8988T (cell line): ENCODE measurements at places on chromosomes 6 and 20.

GRCh38 chr20:59598625-59599310, 5.6 kb upstream of the PHACTR3 start:
- peak; percentile 88 for DNase-seq

DNA sequence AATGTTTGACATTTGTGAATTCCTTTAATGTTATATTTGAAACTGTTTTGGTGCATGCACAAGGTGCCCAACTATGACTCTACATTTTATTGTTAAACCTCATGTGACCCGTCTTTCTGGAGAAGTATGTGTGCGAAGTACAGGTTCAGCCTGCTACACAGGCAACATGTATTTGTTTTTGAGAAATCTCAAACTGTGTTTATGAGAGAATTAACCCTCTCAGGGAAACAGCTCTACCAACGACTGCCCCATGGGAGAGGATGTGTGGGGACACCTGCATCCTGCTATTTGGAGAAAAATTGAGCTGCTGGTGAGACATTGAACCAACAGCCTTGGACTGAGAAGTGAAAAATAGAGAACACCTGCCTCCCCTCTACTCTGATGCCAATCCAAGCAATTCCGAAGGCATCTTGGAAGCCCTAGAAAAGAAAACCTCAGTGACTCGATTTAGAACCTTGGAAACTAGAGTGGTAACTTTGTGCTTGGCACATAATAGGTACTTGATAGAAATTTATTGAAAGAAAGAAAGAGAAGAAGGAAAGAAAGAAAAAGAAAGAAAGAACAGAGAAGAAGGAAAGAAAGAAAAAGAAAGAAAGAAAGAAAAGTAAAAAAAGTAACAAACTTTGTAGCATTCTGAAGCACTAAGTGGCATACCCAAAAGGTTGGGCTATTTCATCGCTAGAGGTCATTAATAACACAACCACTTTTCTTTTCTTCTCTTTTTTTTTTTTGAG, 2.9 kb upstream of the AKAP12 start:
- DNase-seq: no peak

GRCh38 chr20:18567739-18568091, 483 bp downstream of the SMIM26 start:
- DNase-seq: no peak

DNA sequence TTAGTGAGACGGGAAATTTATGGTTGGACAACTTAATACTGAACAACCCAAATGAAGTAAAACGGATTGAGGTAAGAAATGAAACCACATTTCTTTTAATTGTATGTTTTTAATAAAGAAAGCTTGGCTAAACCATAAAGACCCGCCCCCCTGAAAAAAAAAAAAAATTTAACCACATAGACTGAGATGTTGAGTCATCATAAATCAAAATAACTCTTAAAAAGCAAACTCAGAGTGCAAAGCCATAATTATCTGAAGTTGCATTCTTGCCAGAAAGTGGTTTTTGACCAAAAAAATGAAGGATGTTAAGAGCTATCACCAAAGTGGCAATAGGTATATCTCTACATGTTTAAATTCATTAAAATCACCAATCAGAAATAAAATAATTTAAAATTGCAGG, 101.8 kb upstream of the COL21A1 start:
- no peak for DNase-seq

DNA sequence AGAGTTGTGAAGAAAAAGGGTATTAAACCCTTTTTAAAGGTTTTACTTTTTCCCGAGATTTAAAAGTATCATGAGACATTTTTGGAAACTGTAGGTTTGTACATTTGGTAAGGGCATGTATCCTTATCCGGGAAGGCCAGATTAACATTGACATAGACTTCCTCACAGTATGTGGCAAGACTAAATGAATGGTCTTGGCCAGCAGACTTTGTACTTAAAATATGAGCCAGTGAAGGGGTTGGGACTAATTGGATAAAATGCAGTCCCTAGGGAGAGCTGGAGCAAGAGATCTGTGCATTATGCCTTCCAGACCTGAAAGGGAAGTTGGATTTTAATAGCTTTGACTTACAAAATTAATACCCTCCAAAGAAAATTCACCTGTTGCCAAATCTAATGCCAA, 60.4 kb upstream of the CCN2 start:
- no peak for DNase-seq

- no peak for DNase-seq
Measured at GRCh38 chr6:33716379-33716778, 4.9 kb upstream of the UQCC2 start.

DNA sequence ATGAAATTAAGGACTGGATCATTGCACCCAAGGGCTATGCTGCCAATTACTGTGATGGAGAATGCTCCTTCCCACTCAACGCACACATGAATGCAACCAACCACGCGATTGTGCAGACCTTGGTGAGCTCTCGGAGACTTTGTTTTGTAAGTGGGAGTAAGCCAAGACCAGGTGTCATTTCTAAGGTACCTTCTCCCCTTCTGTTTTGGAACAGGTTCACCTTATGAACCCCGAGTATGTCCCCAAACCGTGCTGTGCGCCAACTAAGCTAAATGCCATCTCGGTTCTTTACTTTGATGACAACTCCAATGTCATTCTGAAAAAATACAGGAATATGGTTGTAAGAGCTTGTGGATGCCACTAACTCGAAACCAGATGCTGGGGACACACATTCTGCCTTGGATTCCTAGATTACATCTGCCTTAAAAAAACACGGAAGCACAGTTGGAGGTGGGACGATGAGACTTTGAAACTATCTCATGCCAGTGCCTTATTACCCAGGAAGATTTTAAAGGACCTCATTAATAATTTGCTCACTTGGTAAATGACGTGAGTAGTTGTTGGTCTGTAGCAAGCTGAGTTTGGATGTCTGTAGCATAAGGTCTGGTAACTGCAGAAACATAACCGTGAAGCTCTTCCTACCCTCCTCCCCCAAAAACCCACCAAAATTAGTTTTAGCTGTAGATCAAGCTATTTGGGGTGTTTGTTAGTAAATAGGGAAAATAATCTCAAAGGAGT, 30.4 kb downstream of the TXNDC5 start:
- no peak for DNase-seq

DNA sequence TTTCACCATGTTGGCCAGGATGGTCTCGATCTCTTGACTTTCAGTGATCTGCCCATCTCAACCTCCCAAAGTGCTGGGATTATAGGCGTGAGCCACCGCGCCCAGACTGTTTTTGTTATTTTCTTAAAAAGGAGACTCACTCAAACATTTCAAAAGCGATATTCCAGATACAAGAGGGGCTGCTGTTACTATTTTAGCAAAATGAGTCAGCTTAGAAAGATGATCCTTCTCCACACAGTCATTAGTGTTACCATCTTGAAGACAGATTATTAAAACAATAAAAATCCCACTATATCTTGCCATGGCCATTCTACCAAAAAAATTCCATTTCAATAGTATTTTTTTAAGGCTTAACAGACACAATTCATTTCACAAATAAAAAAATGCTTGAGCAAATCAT, 102.8 kb downstream of the PREP start:
- no peak for DNase-seq

DNA sequence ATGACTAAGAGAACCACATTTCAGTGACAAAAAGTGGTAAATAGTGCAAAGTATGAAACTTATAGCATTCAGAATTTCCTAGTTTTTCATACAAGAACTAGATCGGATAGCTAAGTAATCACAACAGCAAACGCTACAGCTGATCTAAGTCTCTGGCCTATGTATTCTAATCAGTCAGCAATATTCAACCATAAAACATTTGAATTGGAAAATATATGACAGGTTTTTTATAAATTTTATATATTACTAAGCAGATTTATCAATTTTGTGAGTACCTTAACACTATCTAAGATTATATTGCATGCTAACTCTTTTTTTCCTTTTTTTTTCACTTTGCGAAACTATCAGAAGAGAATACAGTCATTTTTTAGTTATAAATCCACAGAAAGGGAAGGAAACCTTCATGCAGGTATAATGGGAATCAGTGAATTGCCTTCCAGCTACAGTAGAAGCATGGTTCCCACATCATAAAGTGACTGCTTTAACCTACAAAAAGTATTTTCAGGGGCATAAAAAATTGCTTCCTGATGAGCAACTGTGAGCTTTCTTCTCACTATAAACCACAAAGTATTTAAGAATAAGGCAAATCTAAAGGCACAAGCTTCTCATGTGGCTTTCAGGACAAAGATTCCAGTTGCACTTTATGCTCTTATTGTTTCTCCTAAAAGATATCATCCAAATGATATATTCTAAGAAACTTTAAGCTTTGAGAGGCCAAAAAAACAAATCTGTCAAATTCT, 74.0 kb upstream of the GJE1 start:
- no peak for DNase-seq

DNA sequence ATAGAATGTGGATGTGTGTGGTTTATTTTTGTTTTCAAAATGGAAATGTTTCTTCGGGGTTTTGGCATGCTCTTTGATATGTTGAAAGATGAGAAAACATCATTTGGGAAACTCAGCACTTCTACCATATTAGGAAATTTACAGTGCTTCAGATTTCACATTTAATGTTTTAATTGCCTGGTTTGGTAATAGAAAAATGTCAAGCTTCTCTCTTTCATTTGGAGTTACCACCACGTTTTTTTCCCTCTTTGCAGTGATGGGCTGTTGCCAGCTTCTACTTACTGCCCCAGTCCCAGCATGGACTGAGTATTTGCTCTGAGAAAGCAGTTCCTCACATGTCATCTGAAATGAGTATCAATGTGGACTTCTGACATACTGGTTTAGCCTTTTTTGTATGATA, 267.7 kb downstream of the PRL start:
- DNase-seq: no peak

- no peak for DNase-seq
Measured at GRCh38 chr20:61371501-61372136, 119.6 kb downstream of the CDH4 start.

DNA sequence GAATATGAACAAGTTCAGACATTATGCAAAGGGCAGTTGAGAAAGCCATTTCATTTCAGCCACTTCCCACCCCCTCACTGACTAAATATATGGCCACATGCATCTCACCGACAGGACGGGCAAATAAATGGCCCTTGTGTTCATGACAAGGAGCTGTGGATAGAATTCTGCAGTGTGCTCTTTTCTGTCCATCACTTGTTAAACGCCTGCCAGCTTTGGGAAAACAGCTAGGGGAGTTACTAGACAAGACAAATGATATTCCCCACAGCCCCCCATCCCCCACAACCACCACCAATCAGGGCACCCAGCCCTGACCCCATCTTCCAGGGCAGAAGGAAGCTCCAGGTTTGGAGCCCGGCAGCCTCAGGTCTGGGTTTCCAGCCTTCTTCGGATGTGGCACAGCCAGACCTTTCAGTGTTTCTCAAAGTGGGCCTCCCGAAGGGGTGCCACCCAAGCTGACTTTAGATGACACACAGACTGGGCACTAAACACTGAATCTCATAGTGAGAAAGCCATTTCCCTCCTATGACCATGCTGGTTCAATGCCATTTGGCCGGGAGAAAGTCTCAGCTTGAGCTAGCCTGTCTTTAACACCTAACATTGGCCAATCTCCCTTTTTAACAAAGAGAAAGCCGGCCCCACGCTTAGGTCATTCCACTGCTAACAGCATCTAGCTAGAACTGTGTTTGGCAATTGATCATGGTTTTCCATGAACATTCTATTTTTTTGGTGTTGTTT, 4.0 kb upstream of the RIPOR3 start:
- DNase-seq: no peak

DNA sequence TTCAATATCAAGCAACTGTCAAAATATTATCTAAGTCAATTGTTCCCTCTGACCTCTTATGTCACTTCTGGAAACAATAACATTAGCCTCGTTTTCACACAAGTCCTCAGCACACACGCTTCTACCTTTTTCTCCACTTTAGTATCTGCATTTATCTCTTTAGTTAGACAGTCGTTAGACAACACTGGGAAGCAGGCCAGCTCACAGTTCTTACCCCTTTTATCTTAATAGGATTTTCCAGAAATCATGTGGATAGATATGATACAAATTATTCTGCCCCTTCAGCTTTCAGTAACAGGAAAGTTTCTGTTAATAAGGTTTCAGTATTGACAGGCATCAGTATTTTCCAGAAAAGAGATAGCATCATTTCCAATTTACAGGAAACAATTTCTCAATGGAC, 25.9 kb upstream of the HAO1 start:
- DNase-seq: no peak

DNA sequence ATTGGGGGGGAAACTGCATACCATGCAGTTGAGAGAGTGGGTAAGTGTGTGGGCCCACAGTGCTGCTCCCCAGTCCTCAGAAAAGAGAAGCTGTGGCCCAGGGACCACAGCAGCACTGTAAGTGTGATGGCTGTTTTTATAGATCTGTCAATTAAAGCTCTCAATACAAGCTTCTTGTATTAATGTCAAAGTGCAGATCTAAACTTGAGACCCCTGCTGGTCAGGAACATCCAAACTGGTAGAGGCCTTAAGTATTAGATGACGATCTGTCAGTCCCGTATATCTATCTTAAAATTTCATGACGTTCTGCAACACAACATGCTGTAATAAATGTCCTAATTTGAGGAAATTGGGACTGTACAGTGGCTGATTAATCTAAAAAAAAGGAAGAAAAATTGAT, 74.8 kb downstream of the TULP4 start:
- no peak for DNase-seq

DNA sequence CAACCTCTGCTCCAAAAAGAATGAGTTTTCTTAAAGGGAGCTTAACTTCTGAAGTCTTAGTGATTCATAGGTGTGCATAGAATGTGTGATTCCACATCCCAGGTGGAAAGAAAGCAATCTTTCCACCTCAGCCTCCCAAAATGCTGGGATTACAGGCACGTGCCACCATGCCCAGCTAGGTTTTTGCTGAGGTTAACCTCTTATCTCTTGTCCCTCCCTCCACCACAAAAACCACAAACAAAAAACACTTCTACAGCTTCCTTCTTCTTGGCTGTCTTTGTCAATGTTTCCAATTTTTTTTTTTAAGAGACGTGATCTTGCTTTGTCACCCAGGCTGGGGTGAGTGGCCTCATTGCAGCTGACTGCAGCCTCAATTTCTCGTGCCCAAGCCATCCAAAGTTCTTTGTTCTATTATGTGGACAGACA, 8.1 kb upstream of the CSE1L start:
- no peak for DNase-seq

DNA sequence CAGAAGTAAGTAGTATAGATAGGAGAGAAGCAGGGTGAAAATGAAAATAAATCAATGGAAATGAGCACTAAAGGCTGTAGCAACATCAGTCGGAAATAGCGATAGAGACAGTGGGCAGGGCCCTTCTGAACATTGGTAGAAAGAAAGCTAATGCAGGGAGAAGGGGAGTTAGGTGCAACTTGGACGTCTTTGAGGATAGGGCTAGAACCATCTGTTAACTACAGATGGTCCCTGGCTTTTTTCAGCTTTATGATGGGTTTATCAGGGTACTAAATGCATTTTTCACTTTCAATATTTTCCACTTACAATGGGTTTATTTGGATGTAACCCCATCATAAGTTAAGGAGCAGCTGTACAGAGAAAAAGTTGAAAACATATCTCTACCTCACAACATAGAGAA, 72.8 kb upstream of the CNR1 start:
- no peak for DNase-seq

DNA sequence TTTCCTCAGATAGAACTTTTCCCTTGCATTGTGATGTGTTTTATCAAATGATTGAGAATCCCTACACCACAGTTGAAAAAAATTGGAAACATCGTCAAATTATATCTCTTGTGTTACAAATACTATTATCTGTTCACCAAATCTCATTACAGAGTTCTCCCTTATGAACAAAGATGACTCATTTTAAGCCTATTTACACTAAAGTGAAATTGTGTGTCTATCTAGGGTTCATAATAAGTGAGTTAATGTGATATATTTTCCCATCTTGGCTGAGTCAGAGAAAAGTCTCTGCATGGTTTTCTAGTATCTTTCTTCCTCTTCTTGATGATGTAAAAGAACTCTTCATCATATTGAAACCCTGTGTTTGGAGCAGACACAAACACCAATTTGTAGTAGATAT, 1263.3 kb upstream of the EYS start:
- DNase-seq: no peak

GRCh38 chr6:44828780-44829179, 441.3 kb downstream of the CDC5L start:
- DNase-seq: no peak
